ENCODE measurements at places on chromosomes 1 and 21.

GRCh38 chr1:205456383-205456867 lies 580 bp upstream of the BLACAT1 start:
- DNase-seq = no peak

- DNase-seq = no peak
Observed at GRCh38 chr1:188224263-188224662, 1395.5 kb downstream of the PLA2G4A start.

- no peak for DNase-seq
Observed at GRCh38 chr1:245888809-245889208, 618.3 kb downstream of the SMYD3 start.

DNA sequence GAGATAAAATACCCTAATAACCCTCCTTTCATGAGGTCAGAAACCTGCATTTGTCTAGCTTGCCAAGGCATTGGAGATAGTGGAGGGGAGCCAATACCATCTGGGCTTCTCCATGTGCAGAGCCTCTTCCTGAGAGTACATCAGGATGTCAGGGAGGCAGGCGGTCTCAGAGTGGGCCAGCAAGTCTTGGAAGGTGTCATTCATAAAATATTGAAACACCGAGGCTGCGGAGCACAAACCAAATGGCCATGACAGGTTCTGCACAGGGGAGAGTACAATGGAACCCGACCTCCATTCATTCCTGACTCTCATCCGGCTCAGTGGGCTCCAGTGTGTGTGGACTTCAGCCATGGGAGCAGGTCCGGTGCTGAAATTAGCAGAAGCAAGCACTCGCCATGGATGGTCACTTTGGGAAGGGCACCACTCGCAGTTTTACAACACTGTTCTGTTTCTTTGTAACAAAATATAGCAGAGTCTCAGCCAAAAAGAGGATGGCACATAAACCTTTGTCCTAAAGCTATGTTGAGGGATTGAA lies 446.6 kb downstream of the SIPA1L2 start:
- no peak for DNase-seq

GRCh38 chr1:14300991-14301703 lies 297.3 kb upstream of the KAZN start:
- no peak for DNase-seq
